ENCODE measurements at places on chromosomes 3 and 15.

- no peak for DNase-seq
These were observed 223.3 kb downstream of the UACA start for GRCh38 chr15:70539912-70540530.

GRCh38 chr3:174776636-174777035, 82.5 kb upstream of the NAALADL2 start:
- DNase-seq, result no peak

GRCh38 chr15:92277776-92278175, 115.9 kb upstream of the ST8SIA2 start:
- no peak for DNase-seq

GRCh38 chr15:89199746-89200145, 21.6 kb downstream of the RLBP1 start:
- no peak for DNase-seq

- no peak for DNase-seq
These were observed 6.9 kb downstream of the CMTM7 start for GRCh38 chr3:32398531-32398930.

DNA sequence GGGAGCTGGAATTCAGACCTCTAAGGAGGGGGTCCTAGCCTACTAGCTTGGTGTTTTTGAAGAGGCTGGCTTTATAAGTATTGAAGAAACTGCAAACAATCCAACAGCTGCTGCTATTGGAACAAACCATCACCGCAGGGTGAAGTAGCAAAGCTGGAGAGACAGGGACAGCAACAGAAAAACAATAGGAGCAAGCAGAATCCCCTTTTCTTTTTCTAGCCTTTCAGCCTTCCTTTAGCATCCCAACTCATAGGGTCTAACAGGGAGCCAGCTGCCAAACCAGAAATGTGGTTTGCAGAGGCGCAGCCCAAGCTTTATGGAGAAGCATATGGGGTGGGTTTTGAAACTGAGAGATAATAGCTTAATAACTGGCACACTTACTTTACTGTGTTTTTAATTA, 106.2 kb upstream of the CHMP2B start:
- no peak for DNase-seq

DNA sequence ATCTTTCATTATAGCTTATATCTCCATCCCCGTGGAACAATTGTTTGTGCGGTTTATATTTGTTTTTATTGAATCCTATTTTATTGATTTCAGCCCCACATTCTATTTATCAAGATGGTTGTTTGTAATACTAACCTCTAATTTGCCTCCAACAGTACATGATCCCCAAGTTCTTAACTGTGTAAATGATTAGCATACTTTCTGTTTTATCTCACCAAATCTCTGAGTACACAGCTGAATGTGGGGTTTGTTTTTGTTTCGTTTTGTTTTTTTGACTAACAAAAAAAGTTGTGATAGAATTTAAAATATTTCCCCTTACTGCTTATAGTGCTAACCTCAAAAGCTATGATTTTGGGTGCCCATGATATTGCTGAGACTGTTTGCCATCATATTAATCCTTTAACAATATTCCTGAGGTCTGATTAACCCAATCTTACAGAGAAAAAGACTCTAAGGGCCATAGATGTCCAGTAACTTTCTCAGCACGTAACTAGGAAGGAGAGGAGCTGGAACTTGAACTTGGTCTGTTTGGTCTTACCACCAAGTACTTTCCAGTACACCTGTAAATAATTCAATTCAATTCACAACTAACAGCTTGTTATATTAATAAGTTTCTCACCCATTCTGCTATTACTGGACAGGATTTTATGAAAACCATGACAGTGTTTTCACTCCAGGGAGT, 789.8 kb downstream of the TUSC7 start:
- no peak for DNase-seq
